ENCODE measurements at places on chromosomes 3 and 15.

DNA sequence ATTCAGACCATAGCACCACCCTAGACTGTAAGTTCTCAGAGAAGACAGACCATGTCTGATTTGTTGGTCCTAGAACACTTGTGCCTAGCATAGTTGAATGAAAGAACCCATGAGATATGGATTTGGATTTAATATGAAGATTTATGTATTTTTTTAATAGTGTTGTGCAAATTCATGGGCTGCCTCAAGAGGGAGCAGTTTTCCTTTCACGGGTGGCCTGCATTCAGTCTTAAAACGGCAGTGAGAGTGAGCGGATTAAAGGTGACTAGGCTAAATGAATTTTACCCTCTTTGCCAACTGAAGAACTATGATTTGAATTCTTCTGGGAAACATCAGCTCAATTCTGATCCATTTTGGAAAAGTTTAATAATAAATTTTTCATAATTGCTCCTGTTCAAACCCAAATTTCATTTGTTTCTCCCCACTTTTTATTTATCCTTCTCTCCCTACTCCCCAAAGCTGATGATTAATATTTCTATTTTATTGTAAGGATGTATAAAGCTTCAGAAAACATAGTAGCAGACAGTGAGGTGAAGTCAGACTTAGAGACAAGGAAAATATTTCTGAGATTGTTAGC is 67.3 kb downstream of the MORC1 start:
- DNase-seq = no peak

DNA sequence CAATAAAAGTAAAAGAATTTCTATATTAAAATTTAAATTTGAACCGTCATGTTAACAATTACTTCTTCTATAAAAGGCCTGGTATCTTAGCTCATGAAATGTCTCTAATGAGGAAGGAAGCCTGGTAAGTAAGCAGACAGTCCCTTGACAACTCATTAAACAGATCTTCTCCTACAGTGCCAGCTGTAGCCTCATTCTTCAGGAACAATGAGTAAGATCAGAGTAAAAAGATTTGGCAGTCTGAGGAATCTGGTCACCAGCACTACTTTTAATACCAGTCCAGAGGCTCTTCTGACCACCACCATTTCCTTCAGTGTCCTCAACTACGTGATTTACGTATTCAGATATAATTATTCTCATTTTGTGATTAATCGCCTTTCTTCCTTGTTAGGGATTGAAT is 955.0 kb upstream of the ALCAM start:
- no peak for DNase-seq

DNA sequence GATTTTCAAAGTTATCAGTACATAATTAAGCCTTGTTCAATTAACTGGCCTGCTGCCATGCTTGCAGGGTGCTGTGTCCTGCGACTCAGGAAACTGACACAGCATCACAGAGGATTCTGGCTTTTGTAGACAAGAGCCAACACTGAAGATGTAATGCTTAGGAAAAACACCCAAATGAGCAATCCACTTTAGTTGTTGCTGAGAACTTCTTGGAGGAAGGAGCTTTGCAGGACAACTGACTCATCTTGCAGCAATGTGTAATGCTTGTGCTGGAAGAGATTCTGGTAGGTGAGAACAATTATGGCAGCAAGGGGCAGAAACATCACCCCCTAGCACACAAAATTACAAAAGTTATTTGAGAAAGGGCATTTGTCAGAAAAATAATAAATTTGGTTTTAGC is 67.6 kb downstream of the NLGN1 start:
- no peak for DNase-seq

GRCh38 chr3:127206154-127206553 is 13.2 kb downstream of the PRR23E start:
- DNase-seq = no peak

DNA sequence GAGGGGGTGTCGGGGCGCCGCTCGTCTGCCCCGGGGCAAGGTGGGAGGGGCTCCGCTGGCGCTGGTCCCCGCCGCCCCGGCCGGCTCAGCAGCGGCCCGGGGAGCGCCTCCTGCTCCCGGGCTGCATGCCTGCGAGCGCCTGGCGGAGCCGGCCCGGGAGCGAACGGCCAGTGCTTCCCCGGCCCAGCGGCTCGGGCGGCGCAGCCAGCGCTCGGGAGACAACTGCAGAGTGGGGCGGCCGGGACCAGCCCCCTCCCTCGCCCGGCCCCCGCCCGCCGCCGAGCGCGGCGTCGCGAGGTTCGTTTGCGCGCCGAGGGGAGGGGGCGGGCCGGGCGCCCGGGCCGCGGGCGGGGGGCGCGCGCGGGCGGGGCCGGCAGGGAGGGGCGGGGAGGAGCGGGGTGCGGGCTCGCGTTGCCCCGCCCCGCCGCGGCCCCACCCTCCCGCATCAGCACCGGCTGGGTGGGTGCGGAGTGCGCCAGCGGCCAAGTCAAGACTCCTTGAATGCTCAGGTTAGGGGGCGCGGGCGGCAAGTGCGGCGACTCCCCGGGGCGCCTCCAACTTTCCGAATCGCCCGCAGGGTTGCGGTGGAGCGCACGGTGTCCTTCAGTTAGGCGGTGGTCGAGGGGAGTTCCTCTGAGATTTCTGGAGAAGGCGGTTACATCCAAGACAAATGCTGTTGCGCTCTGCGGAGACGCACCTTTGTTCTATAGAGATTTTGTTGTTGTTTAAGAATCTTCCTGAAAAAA is at the start of gene RGMA:
Gene RGMA (minus strand): TSS at position 231 of the 746 bp plus-strand sequence. CDS start 279 bp downstream, outside the sequence.
- no peak for DNase-seq

DNA sequence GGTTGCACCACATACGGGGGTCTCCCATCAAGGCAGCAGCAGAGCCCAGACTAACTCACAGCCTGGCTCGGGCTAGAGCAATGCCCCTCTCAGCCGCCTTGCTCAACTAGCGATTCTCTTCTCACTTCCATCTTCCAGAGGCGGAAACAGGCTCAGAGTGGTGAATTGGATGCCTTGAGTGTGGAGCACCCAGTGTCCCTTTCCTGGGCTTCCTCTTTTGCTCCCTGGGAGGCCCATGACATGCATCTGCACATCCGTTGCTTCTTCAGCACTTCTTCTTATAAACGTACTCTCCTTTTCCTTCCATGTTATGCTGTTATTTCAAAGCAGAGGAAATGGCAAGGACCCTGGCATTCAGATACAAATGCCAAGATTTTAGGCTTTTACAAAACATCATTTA is 2.1 kb upstream of the IQSEC1 start:
- DNase-seq = no peak

DNA sequence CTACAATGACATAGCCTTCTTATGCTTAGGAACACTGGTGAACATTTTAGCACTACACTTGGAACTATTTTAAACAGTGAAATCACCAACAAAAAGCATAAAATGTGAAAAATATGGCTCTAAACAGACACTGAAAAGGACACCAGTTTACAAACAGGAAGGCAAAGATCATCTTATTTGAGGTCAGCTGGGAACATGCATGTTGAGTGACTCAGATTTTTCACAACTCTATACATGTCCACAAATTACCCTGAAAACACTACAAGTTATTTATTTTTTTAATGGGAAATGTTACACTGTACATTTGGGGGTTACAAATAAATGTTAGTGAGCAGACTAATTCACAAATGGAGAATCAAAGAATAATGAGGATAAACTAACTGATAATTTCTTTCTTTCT is 12.5 kb upstream of the GK5 start:
- no peak for DNase-seq
